Mucosa of gallbladder (tissue), 1 donor: ENCODE measurements at places on chromosomes 4 and X.

DNA sequence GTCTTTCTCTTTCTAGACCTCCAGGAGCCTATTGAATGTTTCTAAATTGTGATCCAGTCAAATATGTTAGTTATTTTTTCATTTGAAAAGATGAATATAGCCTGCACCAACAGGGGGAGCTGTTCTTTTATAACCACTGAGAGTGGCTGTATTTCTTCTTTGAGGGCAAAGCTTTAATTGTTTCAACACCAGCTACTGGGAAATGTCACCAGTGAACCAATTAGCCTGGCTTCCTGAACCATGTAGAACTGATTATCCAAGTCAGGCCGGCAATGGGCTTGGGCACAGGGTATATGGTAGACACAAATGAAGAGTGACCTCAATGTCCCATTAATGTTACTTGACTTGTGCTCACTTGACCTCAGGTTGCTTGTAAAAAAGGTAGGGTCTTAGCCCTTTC, 4.8 kb upstream of the DAPP1 start:
- DNase-seq: no peak

- DNase-seq: no peak
Observed at GRCh38 chr4:138307319-138307718, 65.2 kb upstream of the SLC7A11 start.

DNA sequence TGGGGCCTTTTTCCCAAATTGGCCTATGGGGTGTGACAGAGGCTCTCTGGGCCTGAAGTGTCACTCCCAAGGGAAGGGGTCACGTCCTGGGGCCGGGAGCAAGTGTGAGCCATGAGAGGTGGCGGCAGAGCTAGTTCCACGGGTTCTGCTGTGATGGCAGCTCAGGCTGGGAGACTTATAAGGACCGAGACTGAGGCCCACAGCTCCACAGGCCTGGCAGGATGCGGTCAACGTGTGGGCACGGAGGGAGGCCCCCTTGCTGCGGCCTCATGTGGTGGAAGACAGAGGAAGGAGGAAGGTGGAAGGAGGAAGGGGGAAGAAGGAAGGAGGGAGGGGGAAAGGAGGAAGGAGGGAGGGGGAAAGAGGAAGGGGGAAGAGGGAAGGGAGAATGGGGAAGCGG, 7.2 kb upstream of the CPLX1 start:
- no peak for DNase-seq

DNA sequence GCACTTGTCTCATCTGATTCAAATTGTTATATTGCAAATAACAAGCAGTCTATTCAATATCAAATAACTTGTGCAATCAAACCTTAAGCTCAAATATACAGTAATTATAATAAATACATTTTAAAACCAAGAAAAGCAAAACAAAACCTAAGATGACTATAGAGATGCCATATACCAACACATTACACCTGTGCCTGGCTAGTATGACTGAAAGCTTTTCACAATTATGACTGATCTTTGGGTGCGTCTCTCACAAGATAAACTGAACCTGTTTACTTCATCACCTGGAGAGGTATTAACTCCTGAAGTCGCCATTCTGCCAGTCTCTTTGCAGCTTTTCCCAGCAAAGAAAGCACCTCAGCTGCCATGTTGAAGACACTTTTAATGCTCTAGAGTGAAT, 41.3 kb downstream of the ACSL4 start:
- no peak for DNase-seq

- DNase-seq: no peak
Observed at GRCh38 chrX:66046612-66047235, 6.8 kb upstream of the VSIG4 start.

DNA sequence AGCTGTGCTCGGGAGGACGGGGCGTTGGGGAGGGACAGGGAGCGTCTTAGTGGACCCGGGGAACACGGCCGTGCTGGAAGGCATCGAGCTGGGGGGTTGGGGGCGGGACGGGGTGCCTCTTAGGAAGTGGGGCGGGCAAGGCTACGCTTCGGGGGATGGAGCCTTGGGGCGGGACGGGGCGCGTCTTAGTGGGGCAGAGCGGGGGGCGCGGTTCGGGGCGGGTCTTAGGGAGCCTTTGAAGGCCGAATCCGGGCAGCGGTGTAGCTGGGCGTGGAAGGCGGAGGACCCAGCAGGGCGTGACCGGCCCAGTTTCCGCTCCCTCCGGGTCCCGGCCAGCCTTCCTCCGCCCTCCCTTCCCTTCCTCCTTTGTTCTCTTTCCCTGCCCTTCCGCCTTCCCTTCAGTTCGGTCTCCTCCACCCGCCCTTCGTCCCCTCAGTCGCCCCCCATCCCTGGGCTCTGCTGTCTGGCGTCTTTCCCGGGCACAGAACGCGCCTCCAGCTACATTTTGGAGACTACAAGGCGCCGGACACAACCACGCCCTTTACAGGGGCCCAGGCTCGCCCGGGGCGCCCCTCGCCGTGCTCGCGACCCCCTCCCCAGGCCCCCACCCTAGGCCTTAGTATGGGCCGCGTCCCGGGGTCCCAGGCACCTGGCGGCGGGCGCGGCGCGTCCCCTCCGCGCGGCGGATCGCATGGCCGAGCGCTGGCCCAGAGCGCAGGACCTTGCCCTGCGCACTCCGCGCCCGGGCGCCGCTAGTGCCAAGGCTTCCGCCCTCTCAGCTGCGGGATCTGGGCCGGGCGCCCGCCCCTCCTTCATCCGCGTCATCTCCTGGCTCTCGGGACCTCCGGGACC, at the start of gene ARSD:
Gene ARSD, minus strand, starts transcription at position 757 of the 852 bp plus-strand sequence. Its CDS starts 64 bp downstream, at position 693.
- DNase-seq: peak; percentile 92

DNA sequence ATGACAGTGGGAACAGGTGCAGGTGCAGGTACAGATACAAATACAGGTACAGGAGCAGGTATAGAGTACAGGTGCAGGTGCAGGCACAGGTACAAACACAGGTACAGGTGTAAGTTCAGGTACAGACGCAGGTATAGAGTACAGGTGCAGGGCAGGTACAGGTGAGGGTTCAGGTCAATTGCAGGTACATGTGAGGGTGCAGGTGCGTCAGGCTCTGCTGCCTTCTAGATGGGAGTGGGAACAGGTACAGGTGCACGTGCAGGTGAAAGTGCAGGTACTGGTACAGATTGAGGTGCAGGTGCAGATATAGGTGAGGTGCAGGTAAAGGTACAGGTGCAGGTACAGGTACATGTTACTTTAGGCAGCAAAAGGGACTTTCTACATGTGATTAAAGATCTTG, 85.7 kb downstream of the CRLF2 start:
- DNase-seq: no peak

DNA sequence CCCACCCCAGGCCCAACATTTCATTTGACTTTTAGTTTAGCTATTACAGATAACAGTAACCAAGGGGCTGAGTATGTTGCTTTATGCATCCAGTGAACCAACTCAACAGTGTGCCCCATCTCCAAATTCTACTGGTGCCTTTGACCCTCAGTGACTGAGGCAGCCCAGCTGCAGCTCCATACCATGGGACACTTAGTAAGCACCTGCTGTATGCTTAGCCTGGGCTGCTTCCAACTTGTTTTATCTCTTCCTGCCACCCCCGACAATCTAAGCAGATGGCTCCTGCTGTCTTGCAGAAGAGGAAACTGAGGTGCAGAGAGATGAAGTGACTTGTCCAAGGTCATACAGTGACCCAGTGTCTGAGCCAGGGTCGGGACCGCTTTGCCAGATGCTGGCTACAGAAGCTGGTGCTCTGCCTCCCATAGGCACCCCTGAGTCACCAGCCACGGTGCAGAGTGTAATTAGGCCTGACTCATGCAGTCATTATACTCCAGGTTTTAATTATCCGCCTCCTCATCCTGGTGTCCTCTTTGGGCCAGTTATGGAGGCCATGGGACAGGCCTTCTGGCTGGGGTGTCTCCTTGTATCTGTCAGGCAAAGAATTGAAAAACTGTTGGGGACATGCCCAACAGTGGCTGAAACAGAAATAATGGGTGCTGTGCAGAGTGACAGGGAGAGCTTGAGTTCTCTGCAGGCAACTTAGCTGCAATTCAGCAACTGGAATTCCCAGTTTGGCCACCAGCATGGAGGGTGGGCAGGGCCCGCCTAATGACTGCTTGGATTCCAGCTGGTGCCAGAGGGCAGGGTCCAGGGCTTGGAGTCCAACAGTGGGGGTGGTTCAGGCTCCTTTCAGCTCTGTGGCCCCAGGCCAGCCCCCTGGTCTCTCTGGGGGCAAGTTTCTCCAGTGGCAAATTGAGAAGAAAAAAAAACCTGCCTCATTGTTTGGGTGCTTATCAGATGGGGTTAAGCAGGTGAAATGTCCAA, 8.2 kb upstream of the GPR78 start:
- DNase-seq: no peak

GRCh38 chrX:1609762-1610161, 5.1 kb upstream of the ASMT start:
- no peak for DNase-seq

- DNase-seq: no peak
Observed at GRCh38 chrX:13418126-13419097, 98.6 kb upstream of the ATXN3L start.

DNA sequence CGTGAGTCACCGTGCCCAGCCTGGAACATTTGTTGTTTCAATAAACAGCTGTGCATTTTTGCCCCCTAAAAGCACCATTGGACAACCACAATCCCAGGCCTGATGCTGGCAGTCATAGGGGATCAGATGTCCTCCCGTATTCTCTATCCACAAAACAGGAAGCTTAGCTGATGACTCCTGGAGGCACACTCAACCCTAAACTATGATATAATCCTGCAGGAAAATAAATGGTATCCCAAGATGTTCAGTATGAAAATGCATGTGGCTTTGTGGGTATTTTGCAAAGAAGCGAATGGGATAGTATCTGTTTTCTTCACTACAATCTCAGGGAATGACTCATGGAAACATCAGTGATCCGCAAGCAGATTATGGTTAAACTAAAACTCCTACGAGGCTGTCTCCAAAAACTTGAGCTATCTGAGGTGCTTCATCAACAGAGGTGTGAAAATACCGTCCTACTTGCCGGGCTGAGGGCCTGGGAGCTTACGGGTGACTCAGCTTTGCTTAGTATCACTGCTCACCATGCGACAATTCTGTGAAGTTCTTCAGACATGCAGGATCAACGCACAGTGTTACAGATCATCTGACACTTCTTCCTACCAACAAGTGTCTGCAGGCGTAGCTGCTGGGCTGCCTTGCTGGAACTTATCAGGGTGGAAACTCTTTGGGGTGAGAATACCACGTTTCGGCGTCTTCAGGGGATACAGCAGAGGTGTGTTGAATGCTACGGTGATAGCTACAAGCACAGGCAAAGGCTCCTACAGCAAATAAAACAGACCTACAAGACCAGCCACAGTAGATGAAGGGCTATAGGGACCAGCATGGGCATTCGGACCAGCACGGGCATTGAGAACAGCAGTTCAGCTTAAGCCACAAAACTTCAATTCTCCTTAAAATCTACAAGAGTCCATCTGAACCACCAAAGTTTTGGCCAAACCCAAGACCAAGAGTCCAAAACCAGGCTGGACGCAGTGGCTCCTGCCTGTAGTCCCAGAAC, 148.5 kb downstream of the DHRSX start:
- DNase-seq: no peak

- DNase-seq: no peak
Observed at GRCh38 chrX:112967341-112967740, 126.7 kb upstream of the AMOT start.

GRCh38 chr4:54548831-54549460, 108.8 kb upstream of the KIT start:
- DNase-seq: no peak

DNA sequence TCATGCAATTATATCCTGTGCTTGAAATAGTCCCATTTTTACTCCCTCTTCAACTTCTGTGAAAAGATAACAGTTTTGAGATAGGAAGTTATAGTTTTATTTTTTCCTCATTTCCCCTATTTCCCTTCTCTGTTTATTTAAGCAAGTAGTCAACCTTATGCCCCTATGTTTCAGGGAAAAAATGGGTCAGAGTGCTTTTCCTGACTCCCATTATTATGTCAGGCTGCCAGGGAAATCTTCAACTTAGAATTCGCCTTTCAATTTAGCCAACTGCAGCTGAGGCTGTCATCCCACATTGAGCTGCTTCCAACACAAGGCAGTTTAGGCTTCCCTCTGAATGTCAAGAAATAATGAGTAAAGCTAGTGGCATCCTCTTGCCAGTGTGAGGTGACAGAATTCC, 42.3 kb downstream of the NXT2 start:
- no peak for DNase-seq

DNA sequence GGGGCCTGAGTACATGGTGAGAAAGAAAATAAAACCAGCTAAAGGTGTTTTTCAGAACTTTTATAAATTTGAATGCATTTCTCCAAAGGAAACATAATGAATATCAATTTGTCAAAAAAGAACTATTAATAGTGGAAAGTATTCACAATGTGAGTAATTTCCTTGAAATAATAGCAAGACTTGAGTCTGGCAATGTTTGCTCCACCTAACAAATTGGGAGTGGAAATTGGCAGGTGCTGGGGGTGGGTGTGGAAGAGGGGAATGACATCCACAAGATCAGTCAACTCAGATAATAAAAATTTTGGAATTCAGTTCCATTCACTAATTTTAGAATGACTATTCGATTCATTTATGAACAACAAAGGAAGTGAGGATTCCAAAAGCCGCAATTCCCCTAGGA, 884.8 kb upstream of the SLIT2 start:
- no peak for DNase-seq

DNA sequence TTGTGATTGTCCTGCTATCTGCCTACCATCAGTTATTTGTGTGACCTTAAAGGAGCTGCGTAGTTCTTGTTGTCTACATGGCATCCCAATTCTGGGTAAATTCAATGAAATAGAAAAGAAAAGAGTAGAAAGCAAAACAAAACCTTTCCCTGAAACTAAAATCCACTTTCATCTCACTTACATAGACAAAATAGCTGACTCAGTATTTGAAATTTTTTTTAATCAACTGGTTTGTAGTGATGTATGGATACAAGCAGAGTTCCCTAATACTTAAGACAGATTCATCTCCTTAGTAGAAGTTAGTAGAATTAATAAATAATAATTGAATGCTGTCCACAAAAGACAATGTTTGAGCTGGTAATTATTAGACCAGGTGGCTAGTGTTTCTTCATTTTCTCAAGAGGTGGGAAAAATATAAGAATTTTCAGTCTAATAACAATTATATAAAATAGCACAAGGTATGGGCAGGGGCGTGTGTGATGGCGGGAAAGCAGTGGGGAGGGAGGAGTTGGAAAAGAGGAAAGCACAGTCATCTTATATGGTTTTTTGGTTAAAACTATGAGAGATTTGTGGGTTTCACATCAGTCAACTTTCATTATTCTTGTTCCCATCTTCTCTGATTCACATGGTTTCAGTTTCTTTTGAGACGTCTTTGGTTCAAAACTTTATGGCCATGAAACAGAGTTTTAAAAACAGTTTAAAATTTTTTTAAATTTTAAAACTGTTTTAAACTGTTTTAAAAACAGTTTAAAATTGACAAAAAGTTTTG, 275.2 kb downstream of the SPRY1 start:
- DNase-seq: no peak

DNA sequence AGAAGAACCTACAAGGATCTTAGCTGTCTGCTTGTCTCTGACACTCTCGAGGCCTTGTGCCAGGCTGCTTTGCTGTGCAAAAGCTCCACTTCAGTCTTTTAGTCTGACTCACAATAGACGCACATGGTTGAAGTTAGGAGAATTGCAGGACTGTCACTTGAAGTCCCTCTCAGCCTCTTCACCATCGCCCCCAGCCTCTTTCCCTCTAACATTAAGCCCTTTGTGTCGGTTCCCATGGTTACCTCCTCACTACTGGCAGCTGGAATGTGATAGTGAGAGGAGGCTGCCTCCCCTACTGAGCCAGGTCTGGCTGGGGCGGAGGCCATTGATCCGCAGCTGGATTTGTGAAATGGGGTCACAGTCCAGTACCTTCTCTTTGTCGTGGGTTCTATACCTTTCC, 201.8 kb downstream of the SOWAHB start:
- DNase-seq: no peak

- DNase-seq: no peak
Observed at GRCh38 chr4:122710434-122711308, 21.8 kb upstream of the BBS12 start.
